ENCODE measurements at places on chromosomes 2 and 18.

GRCh38 chr2:101766871-101767739, 69.6 kb downstream of the MAP4K4 start:
- peak; percentile 87 for DNase-seq

- DNase-seq, result no peak
Measured at GRCh38 chr2:11754700-11755015, 8.2 kb downstream of the LPIN1 start.

GRCh38 chr2:1136067-1136466, 185.4 kb downstream of the SNTG2 start:
- DNase-seq, result no peak

GRCh38 chr2:170723446-170723958, 8.4 kb downstream of the SP5 start:
- DNase-seq, result no peak

GRCh38 chr2:126145752-126146151, 510.2 kb upstream of the GYPC start:
- no peak for DNase-seq

GRCh38 chr2:204726831-204727230, 181.6 kb downstream of the PARD3B start:
- DNase-seq, result no peak

GRCh38 chr2:3264010-3264744, 113.4 kb downstream of the EIPR1 start:
- DNase-seq, result no peak

DNA sequence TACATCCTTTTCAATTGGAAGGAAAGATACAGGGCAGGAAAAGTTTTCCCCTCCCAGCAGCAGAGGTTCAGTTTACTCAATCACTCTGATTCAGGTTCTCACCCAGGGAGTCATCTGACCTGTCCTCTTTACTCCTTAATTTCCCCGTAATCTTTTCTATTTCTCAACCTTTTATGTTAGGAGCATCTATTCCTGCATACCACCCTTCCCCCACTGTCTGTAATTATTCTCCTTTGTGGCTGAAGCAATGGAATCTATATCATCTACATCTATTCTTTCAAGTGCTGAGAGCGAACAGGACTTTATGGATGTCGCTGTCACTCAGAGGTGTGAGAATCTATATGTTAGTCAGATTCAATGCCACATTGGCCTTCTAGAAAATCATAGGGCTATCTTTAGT, 175.2 kb downstream of the NOL4 start:
- DNase-seq, result no peak
